SHP77 (cell line): ENCODE measurements at places on chromosomes 6 and 20.

- no peak for DNase-seq
Measured at GRCh38 chr6:105902401-105903031, 183.6 kb upstream of the PRDM1 start.

DNA sequence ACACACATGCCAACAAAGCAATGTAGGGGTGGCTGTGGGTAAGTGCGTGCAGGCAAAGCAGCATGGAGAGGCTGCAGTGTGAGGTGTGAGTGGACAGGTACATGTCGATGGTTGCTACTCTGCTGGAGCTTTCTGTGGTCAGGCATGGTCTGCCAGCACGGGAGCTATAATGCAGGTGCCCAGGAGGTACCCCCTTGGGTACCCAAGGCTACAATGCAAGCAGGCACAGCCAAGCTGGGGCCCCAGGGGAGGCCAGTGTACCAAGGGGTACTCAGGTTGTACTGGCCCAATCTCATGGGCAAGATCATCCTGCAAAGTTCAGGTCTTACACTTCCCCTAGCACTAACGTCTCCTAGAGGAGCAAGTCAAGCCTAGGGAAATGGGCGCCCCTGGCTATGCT is 58.4 kb upstream of the IRAK1BP1 start:
- no peak for DNase-seq

DNA sequence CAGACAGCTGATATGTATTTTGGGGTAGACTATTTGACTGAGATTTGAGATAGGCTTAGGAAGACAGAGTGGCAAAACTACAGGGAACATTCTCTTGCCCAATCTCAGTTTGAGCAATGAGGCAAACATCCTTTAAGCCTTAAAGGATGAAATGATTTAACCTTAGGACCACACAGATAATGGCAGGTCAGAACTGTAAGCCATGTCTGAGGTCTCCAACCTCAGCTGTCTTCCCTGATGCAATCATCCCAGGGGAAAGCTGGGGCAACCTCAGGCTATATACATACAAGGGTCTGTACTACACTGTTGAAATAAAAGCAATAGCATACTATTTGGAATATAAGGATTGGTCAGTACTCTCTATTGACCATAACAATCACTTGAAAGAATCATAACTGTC is 83.8 kb upstream of the NUP153 start:
- DNase-seq = no peak

DNA sequence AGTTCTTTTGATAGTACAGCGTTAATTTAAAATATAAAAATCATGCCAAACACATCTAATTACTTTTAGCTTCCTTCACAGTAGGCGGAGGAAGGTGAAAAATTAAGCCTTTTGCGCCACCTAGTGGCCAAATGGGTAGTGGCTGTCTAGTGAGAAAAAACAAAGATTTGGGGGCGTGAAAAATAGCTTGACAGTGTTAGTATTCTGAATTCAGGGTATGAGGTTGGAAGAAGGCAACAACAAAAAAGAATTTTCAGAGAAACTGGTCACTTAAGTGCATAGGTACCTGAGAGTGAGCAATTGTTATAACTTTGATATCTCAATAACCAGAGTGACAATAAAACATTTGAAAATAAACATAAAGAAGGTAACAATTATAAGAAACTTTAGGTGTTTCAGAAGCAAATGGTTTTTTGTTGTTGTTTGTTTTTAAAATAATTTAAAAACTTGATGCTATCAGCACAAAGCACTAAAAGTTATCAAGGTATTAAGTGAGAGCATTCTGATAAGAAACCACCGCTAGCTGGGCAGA is 14.3 kb downstream of the PSMB9 start:
- DNase-seq = peak; percentile 47

- DNase-seq = no peak
Measured at GRCh38 chr20:61964675-61965605, 100.7 kb downstream of the TAF4 start.

GRCh38 chr6:33609019-33609418 is 12.1 kb upstream of the ITPR3 start:
- no peak for DNase-seq

DNA sequence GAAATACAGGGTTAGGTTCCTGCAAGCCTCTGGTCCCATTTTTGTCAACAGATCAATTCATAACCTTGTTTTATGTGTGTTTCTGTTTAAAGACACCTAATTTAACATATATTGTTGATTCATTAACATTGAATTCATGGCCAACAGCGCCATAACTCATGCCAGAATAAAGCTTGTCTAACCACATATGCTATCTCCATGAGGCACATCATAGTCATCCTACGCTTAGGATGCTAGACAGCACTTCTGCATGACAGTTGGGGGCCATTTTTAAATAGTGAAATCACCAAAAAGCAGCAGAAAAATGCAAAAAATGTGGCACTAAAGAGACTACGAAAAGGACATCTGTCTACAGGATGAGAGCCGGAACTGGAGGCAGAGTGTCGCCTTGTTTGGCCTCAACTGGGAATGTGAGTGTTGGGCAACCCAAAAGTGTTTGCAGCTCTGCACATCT is 37.9 kb downstream of the TRAM2 start:
- no peak for DNase-seq

DNA sequence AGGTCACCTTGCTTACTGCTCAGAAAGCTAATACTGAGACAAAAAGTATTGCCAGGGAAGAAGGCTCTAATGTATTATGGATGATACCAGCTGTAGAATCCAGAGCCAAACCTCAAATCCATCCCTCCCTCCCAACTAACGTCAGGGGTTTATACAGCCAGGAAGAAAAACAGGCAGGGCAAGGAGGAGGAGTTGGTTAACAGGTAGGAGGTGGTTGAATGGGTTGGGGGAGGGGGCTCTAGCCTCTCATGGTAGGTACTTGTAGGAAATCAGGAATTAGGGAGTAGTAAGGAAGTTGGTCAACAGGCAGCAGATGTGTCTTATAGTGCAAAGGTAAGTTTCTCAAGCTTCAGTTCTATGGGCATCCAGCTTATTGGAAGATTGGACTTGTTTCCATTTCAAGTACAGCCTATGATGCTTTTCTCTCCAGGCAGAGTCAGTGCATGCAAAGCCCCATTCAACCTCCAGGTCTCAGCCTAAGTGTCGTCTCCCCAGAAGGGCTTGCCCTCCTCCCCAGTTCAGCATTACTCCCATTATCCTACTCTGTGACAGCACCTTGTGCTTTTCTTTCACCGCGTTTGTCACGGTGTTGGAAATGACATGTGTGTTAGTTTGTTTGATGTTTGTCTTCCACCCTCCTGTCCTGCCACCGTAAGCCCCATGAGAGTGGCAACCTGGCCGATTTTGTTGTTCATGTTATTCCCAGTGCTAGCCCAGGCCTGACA is 38.1 kb downstream of the PNLDC1 start:
- DNase-seq = no peak

DNA sequence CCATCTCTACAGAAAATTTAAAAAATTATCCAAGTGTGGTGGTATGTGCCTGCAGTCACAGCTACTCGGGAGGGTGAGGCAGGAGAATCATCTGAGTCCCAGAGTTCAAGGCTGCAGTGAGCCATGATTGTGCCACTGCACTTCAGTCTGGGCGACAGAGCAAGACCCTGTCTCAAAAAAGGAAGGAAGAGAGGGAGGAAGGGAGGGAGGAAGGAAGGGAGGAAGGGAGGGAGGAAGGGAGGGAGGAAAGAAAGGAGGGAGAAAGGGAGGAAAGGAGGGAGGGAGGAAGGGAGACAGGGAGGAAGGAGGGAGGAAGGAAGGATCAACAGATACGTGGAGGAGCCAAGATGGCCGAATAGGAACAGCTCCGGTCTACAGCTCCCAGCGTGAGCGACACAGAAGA is 90.1 kb downstream of the ZNF217 start:
- DNase-seq = no peak
